ENCODE measurements at places on chromosomes 2 and 18.
A peak's percentile ranks its signal among the peaks of the same experiment; 100 is the strongest.

GRCh38 chr2:232325324-232326273, 53.0 kb upstream of the ALPP start:
- DNase-seq = peak; percentile 65

GRCh38 chr18:49849331-49850217, 36.2 kb upstream of the ACAA2 start:
- peak; percentile 49 for DNase-seq

DNA sequence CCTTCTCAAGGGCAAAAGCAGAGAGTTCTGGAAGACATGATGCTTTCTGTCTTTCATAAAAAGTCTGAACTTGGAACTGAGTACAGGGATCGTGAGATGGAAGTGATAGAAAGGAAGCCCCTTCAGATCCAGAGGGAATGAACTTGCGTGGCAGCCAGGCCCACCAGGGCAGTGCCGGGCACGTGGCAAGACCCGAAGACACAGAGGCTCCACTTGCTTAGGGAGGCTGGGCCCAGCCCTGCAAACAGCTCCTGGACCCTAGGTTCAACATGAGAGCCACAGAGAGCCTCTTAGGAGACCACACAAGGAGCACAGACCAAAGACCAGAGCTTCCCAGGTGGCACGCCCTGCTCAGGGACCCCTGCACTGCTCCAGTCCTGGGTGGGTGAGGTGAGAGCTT, 155.4 kb upstream of the SMIM21 start:
- no peak for DNase-seq

DNA sequence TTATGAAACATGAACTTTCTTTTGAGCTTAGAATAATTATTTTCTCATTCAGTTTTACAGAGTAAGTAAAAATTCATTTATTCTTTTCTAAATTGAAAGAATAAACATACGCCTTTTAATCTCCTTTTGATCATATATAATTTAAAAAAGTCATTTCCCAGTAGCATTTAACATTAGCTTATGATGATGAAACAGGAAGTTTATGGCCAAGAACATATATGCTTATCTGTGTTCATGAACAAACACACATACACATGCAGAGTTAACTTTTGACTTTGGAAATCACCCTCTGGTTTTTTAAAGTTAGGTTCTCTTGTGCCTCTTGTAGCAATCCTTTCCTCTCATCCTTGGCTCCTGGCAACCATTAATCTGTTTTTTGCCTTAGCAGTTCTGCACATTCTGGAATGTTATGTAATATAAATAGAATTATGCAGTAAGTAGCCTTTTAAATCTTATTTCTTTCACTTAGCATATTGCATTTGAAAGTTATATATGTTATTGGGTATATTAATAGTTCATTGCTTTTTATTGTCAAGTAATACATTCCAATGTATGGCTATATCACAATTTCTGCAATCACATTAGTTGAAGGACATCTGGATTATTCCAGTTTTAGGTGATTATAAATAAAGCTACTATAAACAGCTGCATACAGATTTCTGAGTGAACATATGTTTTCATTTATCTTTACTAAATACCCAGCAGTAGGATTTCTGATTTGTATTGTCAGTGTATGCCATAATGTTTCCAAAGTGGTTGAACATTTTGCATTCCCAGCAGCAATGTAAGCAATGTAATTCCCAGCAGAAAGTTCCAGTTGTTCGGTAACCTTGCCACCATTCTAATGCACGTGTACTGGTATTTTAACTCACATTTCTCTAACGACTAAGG, 210.3 kb downstream of the ZRANB3 start:
- DNase-seq = no peak

GRCh38 chr2:147575106-147575505, 269.7 kb upstream of the ACVR2A start:
- DNase-seq = no peak

DNA sequence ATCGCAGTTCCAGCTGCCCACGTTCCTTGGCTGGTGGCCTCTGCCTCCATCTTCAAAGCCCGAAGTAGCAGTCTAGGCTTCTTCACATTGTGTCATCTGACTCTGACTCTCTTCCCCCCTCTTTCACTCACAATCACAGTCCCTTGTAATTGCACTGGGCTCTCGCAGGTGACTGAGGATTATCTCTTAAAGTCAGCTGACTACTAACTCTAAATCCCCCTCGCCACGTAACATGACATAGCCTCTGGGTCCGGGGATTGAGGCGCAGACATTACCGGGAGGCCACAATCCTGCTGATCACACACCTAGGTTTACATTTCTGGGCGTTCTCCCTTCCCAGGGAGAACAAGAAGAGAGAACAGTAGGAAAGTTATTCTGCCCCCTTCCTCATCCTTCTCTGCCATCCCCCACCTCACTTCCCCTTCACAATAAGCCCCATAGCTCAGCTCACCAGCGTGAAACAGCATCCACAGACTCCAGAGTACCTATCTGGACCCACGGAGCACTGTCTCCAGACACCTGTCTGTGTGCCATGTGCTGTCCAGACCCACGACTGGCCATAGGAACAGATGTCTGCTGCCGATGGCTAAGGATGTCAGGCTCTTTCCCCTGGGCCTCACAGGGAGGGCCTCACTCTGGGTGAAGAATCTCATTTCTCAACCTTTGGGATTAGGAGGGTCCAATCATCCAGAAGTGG, 64.3 kb upstream of the FZD7 start:
- DNase-seq = no peak

GRCh38 chr18:59577386-59577655, 119.9 kb downstream of the CCBE1 start:
- no peak for DNase-seq

DNA sequence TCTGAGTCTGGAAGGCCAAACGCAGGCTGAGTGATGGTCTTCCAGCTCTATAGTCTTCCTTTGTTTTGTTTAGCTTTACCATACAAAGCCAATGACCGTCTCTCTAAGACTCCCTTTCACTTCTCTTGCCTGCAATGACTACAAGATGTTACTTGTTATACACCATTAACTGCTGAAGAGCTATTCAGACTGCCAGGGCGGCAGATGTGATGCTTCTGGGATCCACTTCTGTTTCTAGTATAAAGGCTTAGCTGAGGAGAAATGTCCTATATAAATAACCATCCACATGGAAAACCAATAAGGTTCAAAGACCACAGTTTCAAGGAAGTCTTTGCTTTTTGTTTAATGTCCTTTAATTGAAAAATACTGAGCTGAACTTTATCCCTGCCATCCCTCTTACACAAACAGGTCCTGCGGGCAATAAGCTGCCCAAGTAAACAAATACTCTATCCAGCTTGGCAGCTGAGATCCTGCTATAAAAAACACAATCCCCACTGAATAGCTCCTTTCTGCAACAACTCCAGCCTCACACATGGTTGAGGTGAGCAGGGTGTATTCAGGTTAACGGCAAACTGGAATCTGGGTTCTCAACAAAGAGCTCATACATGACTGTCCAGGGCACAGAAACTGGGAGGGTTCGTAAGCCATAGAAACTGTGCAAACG, 124.6 kb downstream of the VIT start:
- DNase-seq = no peak

DNA sequence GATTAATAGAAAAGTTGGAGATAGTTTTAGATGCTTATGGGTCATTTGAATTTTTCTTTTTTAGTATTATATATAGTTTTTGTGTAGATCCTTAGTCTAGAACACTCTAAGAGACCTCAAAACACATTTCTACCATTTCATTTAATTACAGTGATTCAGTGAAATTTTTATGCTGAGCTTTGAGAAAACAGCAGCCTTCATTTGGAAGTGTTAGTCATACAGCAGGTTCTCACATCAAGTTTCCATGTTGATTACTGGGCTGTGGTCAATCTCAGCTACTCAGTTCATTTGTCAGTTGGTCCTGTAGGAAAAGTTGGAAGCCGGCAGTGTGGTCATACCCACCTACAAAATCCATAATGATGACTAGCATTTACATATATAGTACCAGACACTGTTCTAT, 37.9 kb downstream of the MAP3K19 start:
- no peak for DNase-seq

DNA sequence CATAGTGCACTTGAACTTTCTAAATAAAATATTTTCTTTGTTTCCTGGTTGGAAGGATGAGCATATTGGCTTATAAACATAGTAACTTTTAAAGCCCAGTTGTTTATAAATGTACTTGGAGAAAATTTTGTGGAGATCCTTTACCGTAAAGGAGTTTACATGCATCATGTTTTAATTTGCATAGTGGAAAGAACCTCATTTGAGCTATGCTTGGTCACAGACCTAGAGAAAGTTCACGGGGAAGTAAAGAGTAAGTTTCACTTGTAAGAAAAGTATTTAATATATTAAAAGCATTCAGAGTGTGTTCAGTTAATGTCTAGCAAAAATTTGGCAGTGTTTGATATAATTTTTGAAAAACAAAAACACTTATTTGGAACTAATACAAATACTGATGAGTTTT, 45.3 kb downstream of the PIKFYVE start:
- DNase-seq = no peak
